RPMI8226 (cell line): ENCODE measurements at places on chromosomes 2 and 18.

DNA sequence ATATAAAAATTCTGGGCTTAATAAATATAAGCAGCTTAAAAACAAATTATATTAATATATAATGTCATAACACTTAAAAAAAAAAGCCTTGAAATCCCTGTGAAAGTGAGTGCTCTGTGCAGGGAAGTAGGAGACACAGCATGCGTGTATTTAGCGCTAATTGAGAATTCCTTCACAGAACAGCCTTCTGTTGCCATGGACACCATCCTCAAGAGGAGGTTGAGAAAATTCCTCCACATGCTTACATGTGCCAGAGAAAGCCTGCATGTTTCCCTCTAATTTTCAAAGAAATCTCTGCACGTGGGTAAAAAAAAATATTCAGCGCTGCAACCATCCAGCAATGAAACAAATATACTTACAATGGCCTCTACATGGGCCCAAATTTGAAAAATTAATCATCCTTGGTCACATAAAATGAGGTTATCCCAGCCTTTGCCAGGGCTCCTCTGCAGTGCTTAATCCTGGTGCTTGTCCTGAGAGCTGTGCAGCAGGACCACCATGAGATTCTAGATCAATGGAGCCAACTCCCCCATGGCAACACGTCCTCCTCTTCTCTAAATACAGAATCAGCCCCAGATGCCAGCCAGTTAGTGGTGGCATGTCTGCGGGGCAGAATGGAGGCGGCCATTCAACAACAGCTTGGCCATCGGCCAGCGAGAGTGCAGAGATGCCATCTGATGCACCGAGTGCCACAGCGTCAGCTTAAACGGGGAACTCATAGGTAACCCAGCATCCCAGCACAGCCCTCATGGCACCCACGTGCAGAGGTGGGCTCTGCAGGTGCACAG, 228.0 kb downstream of the MYT1L start:
- DNase-seq, result peak; percentile 47

DNA sequence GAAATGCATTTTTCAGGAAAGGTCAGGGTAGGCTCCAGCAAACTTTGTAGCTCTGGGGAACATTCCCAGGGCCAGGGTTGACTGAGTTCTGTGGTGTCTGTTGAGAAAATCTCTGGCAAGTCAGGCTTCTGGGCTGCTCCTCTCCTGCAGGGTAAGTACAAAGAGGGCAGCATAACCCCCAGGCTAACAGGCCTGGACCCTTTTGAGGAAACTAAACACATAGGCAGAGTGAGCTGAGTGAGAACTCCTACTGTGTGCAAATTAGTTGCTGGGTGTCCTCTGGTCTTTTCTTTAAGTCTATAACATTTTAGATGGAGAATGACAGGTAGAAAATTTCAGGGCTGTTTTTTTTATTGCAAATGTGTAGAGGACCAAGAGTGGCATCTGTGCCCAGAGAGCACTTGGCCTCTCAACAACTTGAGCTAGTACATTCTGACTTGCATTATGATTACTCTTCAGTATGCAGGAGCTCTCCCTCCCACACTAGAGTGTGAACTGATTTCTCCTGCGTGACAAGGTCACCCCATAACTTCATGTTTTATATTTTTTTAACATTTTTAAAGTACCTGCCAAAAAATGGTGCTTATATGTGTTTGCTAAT, 49.9 kb downstream of the GPR39 start:
- DNase-seq, result no peak

DNA sequence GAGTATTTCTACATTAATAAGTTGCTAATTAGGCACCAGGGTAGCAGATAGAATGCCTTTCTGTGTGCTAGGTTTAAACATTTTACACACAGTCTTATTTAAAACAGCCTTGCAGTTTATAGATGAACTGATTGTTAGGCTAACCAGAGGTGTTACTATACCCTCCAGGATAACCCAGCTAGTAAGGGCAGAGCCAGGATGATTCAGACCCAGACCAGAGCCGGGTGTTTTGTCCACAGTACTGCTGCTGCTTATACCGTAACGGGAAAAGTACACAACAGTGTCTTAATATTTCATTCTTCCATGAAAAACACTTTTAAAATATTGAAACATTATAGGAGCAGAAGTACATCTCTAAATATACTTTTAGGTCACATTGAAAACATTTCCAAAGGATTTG, 82.7 kb downstream of the MALT1 start:
- DNase-seq, result no peak

GRCh38 chr2:127048618-127048935, 58.4 kb downstream of the BIN1 start:
- DNase-seq, result no peak

DNA sequence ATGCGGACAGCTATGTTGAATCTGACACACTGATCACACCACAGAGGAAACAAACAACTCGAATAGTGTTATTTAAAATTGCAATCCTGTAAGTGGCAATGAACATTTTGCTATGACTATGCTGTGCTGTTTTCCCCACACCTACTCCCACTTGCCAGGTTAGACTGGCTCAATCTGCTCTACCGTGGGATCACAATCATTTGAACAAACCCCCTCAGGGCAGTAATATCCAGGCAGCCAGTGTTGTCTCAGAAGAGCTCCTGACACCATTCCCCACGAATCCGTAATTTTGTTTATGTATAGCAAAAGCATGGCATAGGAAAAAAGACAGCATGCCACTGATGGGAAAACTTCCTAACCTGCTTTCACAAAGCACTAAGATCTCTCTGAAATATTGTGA, 284.3 kb downstream of the ERBB4 start:
- no peak for DNase-seq

DNA sequence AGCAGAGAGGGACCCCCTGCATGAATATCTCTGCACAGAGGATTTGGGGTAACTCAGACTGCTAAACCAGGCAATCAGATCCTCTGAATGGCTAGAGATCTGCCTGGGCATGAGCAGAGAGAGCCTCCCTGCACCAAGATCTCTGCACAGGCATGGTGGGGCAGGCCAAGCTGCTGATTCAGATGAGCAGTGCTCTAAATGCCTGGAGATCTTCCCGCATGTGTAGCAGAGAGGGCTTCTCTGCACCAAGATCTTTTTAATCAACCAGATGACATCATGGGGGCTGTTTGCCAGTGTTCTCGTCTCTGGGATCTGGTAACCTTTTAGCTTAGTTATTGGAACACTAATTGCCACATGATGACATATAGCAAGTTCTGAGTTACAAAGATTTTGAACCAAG, 301.3 kb upstream of the GALNT5 start:
- DNase-seq, result no peak

DNA sequence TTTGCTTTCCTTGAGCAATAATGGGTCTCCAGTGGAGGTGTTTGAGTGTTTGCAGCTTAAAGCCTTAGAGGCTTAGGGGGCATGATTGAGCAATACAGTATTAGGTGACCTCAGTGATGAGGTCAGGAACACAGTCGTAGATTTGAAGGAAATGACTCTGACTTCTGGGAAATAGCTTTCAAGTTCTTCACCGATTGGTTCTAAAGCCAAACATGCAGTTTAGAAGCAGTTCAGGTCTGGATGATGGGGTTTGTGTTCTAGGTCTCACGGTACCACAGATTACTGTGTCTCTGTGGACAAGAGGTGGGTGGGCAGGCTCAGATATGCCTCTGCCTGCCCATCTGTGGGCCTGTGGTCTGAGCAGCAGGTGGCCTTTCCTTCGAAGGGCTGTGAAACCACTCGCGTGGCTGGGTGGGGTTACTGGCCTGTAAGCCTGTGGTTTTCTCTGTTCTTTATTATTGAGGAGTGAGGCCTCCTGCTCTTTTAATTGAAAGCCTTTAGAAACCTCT, 7.8 kb downstream of the MTHFD2 start:
- peak; percentile 79 for DNase-seq

GRCh38 chr18:59911600-59911999, 11.8 kb downstream of the PMAIP1 start:
- DNase-seq, result no peak

DNA sequence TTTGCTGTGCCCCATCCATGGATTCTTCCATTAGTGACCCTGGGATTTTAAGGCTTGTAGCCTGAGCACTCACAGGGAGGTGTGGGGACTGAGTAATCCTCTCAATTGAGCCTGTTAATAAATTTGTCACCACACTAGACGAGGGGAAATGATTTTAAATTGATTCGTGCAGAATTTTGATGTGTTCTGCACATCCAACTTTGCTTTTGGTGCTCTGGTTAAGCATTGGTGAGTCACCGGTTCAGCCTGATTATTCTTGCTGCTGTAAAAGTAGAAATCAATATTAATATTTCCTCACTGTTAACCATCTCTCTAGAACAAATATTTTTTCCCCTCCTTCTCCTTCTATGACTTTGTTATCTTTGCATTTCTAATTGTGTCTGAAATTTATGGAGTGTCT, 482.0 kb downstream of the TSN start:
- no peak for DNase-seq

- no peak for DNase-seq
Observed at GRCh38 chr2:150812066-150812465, 324.6 kb upstream of the RND3 start.
